ENCODE measurements at places on chromosomes 7 and 10. TPM values are rescaled to one million over a fixed set of nuclear protein-coding genes. Genes with fewer than 3 reads are reported as not detected.

Gene WNT8B
- total RNA-seq = 0.37 TPM

Gene IL6
- 1.3 TPM for total RNA-seq

GRCh38 chr7:7125963-7126362, 56.4 kb upstream of the C1GALT1 start:
- no peak for DNase-seq

DNA sequence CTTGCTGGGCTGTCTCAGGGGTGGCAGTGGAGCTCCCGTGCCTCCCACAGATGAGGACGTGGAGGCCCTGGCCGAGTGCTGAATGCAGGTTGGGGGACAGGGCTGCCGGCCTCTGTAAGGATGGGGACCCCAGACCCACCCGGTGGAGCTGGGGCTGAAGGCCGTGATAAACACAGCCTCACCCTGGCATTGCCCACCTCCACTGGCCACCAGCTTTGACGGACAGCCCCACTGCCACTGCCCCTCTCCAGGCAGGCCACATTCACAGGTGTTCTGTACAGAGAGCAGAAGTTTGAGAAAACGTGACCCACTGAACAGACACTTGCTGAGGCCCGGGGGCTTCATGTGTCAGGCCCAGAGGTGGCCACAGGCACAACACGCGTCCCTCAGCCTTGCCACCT, 126.2 kb downstream of the LHPP start:
- no peak for DNase-seq

DNA sequence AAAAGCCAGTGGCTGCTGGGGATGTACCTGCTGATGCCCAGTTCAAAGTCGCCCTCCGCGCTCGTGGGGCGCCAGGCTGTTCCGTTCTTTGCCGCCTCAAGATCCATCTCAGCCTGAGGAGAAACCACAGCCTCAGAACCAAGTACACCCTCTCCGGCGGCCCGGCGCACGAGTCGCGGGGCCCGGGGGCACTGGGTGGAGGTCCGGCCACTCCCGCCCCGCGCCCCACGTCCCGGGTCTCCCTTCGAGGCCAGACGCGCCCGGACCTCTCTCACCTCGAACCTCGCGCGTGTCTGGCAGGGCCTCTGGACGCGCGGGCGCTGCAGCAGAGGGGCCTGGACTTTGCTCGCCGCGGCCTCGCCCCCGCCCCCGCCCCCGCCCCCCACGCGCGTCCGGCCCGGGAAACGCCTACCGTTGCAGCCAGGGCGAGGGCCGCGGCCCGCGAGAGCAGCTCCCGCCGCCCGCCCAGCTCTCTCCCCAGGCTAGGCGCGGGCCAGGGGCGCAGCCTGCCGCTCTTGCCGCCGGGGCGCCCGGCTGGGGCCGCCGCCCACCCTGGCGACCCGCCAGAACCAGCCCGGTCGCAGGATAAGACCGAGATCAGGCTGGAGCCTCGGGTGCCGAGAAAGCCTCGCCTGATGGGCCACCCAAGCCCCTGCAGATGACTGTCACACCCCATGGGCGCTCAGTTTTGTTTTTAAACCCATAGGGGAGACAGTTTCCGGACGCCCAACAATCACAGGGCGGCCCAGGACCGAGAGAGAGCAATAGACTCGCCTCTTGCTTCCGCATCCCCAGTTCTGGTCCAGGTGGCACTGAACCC, at the start of gene ABCB4:
Gene ABCB4, minus strand, starts transcription at position 322 of the 820 bp plus-strand sequence. Its CDS starts 215 bp downstream, at position 107.
- peak; percentile 66 for DNase-seq

DNA sequence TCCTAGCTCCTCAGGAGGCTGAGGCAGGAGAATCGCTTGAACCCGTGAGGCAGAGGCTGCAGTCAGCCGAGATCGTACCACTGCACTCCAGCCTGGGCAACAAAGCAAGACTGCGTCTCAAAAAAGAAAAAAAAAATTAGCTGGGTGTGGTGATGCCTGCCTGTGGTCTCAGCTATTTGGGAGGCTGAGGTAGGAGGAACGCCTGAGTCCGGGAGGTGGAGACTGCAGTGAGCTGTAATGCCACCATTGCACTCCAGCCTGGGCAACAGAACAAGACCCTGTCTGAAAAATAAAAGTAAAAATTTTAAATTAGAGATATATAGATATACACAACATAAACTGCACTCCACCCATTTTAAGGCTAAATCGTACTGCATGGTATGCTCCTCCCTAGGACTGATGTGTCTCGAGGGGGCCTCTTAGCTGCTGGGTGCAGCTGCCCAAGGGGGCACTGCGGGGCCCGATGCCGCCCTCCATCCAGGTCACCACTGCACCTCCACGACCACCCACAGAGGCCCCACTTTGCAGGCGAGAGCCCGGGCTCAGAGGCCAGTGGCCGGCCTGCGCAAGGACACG, 40.9 kb upstream of the FOXK1 start:
- DNase-seq = no peak

Gene TRIM73
- total RNA-seq = 3.0 TPM

DNA sequence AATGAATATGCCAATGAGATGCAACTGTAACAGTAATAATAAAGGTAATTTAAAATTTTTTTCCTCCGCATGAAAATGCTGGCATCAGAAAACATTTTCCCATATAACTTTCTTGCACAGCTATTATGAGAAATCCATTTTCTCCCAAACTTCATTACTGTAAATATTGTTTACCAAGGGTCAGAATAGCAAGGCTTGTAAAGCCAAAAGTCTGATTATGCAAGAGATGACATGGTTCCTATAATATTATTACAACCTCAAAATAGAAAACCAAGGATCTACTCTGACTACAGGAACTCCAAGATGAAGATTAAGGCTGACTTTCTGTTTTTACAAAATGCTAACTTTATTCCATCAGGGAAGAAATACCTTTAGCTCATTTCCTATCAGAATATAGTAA, 162.7 kb upstream of the CDK1 start:
- DNase-seq = no peak

- DNase-seq = peak; percentile 86
Observed at GRCh38 chr10:132685101-132685891, 100.7 kb downstream of the NKX6-2 start.

- DNase-seq = no peak
Observed at GRCh38 chr10:29622382-29622922, 12.3 kb downstream of the SVIL start.

Gene FAM241B
- total RNA-seq = 3.6 TPM

GRCh38 chr7:111240371-111240770, 149.4 kb downstream of the LRRN3 start:
- DNase-seq = no peak

GRCh38 chr10:16497911-16498310, 23.8 kb downstream of the C1QL3 start:
- no peak for DNase-seq

GRCh38 chr7:43406961-43407360, 175.9 kb upstream of the STK17A start:
- DNase-seq = no peak

GRCh38 chr10:118668228-118668952, 72.9 kb upstream of the PRLHR start:
- no peak for DNase-seq

DNA sequence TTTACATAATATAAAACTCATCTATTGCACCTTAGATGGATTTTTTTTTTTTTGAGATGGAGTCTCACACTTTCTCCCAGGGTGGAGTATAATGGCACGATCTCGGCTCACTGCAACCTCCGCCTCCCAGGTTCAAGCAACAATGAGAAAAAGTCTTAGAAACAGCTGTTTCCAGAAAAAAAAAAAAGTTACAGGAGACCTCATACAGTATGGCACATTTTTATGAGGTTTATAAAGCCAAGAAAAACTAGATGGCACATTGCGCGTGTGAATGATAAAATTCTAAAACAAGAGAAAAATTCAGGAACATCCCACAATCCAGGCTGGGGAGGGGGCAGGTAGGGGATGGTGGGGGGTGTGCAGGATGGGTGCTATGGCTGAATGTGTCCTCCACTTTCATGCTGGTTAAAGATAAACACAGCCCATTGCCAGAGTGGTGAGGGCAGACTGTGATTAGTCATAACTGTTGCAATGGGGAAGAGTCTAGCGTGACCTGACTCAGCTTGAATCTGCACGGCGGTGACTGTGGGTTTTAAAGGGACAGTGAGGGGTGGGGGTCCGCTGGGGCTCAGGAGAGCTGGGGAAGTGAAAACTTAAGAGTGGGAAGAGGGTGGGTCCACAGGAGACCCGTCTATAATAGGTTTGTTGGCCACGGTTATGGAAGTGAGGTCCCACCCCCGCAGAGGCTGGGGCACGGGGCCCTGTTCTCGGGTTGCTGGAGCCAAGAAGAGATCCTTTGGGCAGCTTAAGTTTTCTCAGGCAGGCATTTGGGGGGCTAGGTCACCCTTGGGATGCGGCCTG, 11.9 kb upstream of the LRRC27 start:
- no peak for DNase-seq

Gene SEMA3A
- 0.05 TPM for total RNA-seq

Gene CTAGE4
- 0.51 TPM for total RNA-seq

Gene SEPHS1
- 22.2 TPM for total RNA-seq

DNA sequence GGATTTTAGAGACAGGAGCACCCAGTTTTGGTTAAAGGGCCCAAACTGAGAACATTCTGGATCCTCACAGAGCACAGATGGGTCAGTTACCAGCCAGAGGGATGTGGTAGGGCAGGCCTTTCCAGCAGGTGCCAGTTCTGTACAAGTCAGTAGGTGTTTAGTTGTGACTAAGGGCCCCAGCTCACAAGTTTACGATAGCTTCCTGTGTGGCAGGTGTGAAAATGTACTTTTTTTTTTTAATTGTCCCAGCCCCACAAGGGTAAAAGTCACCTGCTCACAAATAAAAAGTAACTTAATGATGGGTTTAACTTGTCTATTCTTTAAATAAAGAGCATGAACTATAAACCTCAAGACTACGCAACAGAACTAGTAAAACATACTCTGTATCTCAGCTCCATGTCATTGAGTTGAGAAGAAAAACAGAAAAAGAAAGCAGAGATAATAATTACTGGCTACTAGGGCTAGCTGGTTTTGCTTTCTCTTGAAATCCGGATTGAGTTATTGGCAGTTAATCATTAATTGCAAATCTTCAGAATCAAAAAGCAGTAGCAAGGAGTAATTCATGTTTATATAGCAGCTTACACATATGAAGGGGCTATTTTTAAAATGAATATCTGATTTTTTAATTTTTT, 15.4 kb downstream of the NFE2L3 start:
- DNase-seq = no peak

GRCh38 chr10:98417973-98418664, 3.1 kb upstream of the PYROXD2 start:
- no peak for DNase-seq

DNA sequence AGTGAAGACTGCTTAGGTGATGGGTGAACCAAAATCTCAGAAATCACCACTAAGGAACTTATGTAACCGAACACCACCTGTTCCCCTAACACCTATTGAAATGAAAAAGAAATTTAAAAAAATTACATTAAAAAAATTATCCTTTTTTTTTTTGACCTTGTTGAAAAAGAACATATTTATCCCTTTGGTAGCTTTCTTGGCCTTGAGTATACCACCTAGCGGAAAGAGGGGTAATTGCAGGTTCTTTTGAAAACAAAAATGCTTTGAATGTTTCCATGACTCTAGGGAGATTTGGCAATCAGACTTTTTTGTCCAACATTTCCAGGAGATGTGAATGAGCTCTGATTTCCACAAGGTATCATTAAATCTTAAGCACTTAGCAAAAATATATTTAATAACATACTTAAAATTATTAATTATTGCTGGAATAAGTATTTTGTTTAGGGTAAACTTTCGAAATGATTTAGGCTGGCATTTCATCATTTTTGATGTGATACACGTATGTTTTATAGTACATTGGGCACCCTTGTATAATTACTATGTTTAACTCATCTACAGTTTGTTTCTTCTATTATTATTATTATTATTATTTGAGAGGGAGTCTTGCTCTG, 47.0 kb upstream of the ELMO1 start:
- no peak for DNase-seq

GRCh38 chr10:77604063-77604462, 33.5 kb downstream of the KCNMA1 start:
- no peak for DNase-seq

Gene APBB1IP
- total RNA-seq = 7.9 TPM

Measured in pancreas (tissue), 10 donors.